ENCODE measurements at places on chromosomes 6 and 20.

DNA sequence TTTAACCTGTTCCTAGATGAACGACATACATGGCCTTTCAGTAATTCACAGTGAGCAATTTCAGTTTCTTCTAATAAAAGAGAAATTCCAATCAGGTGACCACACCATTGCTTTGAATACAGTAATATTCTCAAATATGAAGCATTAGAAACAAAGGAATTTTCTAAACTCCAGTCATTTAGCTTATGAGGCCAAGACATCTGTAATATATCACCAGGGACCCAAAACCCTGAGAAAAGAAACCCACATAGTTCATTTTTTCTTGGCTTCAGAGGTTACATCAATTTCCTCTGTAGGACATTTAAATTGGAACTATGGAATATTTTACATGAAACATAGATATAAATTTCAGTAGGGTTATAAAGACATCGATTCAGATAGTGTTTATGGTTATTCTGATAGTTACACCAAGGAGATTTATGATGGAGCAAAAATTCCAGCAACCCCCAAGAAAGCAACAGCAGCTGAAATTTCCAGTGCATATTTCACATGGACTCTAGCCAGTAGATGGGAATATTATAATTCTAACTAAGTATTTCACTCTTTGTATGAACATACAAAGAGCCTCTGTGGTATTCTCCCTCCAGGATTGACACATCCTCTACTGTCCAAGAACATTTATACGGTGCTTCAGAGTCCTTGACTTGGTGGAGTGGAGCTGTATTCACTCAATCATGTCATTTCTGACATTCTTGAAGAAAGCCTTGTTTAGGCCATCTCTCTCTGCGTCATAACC is 82.9 kb downstream of the ADGRG6 start:
- no peak for DNase-seq

DNA sequence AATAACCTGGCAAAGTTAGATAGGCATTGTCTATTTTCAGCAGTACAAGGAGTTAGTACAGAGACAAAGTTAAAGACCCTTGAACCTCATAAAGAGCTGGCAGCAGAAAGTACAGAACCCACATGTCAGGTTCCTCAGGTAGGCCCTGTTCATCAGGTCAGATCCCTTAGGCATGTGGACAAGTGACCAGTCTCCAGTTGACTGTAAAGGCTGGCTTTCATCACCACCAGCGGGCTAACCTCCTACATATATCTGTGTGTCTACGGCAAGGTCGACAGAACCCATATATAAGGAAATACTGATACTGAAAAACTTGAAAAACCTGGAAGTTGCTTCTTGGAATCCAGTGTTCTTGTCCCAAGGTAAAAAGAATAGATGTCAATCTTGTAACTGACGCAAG is 223.1 kb upstream of the SGK1 start:
- DNase-seq, result no peak

DNA sequence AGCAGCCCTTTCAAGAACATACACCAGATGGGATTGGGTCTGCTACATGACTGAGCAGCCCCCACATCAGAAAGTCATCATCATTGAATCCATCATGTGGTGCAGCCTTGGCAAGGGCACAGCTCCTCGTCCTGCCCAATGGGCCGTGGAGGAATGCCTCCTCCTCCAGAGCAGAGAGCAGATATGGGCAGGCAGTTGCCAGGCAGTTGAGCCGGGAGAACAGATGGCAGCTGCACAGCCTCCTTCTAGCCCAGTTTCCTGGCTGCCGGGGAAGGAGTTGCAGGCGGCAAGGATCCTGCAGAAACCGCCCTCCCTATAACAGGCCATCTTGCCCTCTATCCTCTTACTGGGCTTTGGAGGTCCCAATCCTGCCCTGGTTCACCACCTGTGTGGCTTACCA is 11.9 kb upstream of the ZFAND3 start:
- no peak for DNase-seq

DNA sequence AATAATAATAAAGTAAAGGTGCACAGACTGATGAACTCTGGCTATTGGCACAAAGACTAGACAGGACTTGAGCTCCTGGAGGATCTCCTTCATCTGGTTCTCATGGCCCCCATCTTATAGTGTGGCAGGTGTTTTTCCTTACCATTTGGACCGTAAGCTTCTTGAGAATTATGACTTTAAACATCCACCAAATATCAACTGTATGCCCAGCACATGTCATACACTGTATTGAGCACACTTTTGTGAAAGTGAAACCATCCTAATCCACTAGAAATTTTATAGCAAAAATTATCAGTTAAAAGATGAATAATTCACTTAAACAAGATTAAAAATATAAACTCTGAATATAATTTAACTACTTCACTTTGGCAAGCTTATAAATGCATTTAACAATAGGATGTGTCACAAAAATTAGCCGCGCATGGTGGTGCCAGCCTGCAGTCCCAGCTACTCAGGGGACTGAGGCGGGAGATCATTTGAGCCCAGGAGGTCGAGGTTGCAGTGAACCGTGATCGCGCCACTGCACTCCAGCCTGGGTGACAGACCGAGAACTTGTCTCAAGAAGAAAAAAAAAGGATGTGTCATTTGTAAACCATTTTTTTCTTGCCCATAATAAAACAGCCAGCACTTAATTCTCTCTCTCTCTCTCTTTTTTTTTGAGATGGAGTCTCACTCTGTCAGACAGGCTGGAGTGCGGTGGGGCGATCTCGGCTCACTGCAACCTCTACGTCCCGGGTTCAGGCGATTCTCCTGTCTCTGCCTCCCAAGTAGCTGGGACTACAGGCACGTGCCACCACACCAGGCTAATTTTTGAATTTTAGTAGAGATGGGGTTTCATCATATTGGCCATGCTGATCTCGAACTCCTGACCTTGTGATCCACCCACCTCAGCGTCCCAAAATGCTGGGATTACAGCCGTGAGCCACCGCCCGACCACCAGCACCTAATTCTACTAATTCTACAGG is 9.1 kb downstream of the HIVEP2 start:
- DNase-seq, result no peak

DNA sequence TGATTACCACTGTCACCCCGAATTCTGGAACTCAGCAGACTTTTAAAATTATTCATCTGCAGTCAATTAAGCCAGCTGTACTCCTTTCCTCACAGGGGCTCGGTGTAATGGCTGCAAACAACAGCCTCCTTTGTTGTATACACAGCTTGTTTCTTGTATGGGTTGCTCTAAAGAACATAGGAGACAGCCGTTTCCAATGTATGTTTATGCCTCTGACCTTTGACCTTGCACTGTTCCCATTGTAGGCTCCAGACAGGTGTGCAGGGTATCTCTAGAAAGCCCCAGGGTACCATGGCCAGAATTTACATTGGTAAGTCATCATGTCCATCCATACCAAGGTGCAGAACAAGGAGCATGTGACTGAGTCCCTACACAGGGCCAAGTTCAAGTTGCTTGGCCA is 11.5 kb upstream of the TENT5A start:
- DNase-seq, result no peak

DNA sequence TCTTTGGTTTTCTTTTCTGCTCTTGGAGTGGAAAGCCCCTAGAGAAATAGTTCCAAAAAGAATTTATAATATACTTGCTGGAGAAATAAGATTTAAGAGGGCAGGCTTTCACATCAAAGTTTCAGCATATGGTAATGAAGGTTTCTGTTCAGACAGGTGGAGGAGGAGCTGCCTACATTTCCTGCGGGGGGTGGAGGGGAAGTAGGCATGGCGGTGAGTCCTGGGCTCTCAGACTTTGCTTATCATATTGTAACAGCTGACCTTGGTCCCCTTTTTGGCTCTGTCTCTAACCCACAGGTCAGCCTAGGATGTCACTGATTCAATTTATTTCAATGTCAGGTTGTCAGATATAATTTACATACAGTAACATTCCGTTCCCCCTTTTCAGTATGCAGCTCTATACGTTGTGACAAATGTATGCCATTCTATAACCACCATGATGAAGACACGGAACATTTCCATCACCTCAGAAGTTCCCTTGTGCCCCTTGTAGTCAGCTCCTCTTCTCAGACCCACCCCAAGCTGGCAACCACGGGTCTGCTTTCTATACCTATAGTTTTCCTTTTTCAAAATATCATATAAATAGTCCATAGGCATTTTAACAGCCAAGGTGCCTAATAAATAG is 77.6 kb upstream of the GGTLC1 start:
- DNase-seq, result no peak

DNA sequence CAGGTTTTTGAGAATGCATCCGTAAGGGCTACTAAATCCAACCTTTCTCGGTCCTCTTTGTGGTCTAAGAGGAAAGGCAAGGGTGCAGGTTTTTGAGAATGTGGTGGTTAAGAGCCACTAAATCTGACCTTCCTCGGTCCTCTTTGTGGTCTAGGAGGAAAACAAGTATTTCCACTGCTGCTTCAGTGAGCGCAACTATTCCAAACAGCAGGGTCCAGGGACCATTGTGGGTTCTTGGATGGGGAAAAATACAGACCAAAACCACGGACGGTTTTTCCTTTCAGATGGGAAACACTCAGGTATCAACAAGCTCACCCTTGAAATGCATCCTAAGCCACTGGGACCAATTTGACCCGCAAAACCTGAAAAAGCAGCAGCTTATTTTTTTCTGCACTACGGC is 21.9 kb downstream of the BTBD9 start:
- no peak for DNase-seq

DNA sequence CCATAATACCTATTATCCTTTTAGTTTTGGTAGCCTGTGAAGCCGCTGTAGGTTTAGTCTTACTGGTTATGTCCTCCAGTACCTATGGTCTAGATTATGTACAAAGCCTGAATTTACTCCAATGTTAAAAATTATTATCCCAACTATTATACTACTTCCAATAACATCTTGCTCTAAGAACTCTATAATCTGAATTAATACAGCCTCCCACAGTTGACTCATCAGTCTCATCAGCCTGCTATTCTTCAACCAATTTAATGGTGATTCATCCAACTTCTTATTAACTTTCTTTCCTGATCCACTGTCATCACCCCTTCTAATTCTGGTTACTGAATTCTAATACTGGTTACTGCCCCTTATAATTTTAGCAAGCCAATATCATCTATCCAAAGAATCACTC is 370.3 kb upstream of the OPRM1 start:
- no peak for DNase-seq

- no peak for DNase-seq
Measured at GRCh38 chr6:89525786-89526562, 93.0 kb downstream of the ANKRD6 start.

DNA sequence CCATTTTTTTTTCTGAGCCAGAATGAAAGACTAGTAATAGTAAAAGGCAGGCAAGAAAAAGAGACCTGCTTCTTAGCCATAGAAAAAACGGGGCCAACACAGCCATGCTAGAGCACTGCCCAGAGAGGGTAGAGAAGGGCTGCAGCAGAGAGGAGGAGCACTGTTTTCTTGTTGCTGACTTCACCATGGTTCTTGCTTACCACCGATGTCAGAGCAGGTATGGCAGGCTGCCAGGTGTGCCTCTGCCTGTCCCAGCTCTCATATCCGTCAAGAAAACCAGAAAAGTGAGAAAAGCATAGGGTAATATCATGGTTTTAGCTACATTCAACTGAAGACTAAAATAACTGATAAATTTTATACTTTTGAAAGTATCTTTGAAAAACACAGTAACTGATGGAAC is 60.7 kb downstream of the DTNBP1 start:
- no peak for DNase-seq

DNA sequence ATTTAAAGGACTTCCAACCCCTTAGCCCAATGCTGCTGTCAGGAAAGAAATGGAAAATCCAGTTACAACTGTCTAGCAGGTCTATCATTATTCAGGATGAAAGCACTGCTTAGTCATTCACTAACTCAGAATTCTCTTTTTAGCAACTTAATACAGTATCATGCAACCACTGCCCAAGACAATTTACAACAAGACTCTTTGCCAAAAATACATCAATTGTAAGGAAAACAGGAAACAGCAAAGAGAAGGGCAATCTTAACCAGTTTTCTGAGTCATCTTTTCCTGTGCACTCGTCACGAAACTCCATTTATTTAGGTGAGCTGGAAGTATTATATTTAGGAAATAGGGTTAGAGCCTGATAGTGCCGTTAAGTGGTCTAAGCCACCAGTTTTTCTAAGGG is 1197.7 kb upstream of the CITED2 start:
- no peak for DNase-seq

- DNase-seq, result no peak
Measured at GRCh38 chr6:46947497-46947896, 25.8 kb upstream of the ADGRF5 start.

DNA sequence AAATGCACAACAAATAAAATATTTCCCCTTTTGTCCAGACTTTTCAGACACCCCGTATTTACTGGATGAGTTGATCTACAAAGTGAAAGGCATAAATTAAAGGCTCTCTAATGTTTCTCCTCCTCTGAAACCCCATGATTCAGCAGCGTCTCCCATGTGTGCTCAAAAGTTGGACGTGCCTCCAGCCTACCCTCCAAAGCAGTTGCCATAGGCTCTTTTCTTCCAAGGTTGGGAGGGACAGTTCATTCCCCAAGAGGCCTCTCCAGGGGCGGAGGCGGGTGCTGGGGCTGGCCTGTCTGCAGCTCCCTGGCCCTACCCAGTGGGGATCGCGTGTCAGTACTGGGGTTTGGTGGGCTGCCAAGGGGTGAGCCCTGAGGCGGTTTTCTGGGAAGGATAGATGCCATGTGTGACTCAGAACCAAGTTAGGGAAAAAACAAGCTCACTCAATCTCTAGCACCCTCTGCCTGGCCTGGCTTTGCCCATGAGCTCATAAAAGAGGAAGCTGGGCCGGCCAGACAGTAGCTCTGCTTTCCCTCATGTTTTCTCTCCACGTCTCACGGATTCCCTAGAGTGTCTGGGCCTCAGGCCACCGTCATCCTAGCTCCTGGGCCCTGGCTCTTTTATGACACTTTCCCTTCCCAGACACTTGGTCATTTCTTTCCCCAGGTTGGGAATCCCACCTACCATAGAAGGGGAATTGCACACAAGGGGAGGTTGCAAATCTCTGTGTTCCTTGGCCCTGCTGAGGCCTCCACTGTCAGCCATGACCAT is 8.0 kb upstream of the IER3 start:
- DNase-seq, result peak; percentile 100

GRCh38 chr6:143196525-143197225 is 136.0 kb downstream of the AIG1 start:
- no peak for DNase-seq

GRCh38 chr20:13493143-13493542 is 145.6 kb downstream of the TASP1 start:
- no peak for DNase-seq

DNA sequence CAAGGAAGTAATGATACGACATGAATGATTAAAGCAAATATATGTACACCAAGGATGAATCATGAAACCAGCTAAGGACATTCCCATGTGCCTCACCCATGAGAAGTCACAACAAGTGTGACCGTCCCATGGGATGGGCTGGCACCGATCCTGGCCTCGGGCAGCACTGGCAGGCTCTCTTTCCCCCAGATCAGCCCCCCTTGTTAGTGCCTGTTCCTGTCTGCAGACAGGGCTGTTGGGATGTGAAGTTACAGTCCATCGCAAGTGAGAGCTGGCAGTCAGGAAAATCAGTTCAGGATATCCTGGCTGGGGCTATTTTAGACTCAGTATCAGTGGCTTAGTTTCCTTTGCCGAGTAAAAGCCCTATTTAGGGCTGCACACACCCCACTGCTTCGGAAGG is 129.2 kb upstream of the SNX9 start:
- no peak for DNase-seq

All from chondrocyte (in vitro differentiated cells).